ENCODE measurements at places on chromosomes 7 and 10.

- DNase-seq: no peak
Measured at GRCh38 chr10:45104674-45105073, 104.0 kb downstream of the ZNF22 start.

DNA sequence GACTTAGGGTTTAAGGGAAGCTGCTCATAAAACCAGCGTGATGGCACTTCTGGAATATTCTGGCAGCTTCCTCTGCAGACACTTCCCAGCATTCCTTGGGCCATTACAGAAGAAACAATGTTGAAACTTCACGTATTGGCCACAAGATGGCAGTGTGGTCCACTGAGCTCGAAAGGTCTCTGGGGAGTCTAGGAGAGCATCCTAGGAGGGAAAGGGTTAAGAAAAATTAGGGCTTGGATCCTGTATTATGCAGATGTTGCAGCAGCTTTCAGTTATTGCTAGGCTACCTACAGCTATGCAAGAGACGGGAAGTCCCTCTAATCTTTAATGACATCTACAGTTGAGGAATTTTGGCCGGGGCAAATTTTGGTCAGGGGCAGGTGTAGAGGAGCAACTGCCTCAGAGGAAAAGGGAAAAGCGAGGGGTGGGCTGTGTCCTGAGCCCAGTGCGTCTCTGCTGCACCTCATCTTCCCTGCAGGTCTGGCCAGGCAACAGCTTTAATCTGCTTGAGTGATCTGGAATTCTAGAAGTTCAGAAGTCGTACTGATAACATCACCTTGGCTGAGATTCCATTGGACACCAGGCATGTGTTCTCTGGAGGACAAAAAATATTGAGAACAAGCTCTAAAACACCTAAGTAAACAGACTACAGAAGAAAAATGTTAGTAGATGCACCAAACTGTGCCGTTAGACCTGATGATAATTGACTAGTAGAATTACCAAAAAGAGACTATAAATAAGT, 220.8 kb upstream of the PRSS58 start:
- DNase-seq: no peak

DNA sequence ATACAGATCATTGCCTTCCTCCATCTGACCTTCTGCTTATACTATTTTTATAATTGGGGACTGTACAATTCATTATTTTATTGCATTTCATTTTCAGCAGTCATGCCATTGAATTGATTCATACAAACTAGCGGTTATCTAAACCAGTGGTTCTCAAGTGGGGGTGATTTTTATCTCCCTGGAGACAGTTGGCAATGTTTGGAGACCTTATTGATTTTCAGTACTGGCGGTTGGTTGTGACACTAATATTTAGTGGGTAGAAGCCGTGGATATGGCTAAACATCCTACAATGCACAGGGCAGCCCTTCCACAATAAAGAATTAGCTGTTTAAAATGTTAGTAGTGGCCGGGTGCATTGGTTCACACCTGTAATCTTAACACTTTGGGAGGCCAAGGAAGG, 765.9 kb downstream of the LRMDA start:
- no peak for DNase-seq

DNA sequence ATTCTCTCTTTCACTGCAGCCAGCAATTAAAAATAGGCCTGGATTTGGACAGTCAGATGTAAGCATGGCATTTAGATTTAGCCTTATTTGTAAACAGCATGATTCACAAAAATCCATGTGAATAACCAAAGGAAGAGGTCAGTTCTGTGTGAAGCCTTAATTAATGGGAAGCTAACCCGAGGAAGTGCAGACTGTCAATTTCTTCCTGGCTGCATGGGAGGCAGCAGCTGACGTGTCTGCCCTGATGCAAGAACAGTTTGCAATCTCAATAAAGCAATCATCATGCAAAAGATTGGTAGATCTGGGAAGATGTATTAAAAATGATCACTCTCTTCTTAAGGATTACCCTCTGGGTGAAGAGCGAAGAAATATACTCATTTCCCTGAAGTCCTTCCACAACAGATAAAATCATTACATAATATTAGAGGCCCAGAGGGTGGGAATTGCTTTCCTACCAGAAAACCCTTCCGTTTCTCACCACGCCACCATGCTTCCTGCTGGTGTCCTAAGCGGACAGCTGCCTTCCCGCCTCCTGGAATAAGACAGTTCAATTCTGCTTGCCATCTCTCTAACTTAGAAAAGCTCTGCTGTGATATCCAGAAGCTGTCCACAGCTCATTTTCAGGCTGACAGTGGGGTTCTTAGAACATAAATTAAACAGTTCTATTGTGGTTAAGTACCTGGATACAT, 526.7 kb upstream of the NRP1 start:
- no peak for DNase-seq

- DNase-seq: no peak
Measured at GRCh38 chr10:118807512-118808305, 52.9 kb upstream of the CACUL1 start.

- DNase-seq: no peak
Measured at GRCh38 chr7:122951006-122951405, 44.5 kb downstream of the TAS2R16 start.

DNA sequence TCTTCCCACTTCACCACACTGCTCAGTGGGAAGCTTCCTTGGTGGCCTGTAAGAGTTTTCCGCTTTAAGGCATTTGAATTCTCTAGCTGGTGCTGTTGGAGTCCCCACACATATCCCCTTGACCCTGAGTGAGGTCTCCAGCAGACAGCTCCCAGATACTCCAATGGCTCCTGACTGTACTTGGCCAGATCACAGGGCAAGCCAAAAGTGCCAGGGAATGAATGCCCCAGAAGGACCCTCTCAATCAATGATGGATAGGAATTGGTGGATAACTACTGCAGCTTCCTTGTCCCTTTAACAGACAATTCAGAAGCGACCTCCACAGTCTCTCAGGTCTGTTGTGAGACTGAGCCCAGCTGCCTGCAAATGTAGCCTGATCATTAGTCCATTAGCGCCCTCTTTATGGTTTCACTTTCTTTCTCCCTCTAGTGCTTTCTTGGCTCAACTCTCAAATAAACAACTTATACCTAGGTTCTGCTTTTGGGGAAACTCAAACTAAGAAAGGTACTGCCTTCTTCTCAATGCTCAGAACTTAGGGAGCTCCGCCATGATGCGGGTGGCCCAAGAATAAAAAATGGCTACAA, 283.0 kb downstream of the TCF7L2 start:
- DNase-seq: no peak

GRCh38 chr10:105579112-105579511, 938.0 kb downstream of the SORCS3 start:
- no peak for DNase-seq

- DNase-seq: no peak
Measured at GRCh38 chr10:130233035-130233360, 96.8 kb downstream of the GLRX3 start.

GRCh38 chr7:44162785-44163395, 21.8 kb upstream of the MYL7 start:
- no peak for DNase-seq

- no peak for DNase-seq
Measured at GRCh38 chr7:22109761-22110160, 164.1 kb upstream of the CDCA7L start.

GRCh38 chr10:103669243-103669929, 175.9 kb downstream of the NEURL1 start:
- DNase-seq: no peak

DNA sequence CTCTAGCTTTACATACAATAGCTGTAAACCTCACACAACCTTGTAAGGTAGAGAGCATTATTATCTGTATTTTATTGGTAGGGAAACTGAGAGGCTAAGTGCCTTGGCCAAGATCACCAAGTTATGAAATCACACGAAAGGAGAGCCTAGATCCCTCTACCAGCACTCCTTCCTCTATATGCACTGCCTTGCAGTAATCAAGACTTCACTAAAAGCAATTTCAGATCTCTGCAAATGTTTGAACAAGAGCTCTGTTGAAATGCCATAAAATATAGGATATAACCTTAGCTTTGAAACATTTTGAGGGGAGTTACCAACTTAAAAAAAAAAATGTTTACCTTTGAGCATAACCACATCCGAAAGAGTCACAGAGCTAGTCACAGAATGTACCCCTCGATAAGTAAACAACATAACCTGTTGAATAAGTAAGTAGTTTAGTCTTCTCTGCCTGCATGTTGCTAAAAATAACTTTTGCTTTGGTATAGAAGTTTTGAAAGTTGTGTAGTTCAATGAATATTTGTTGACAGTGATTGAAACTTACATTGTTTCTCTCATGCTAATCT, 709.4 kb downstream of the AUTS2 start:
- no peak for DNase-seq

GRCh38 chr10:28503114-28503513, 29.8 kb upstream of the WAC start:
- DNase-seq: no peak

DNA sequence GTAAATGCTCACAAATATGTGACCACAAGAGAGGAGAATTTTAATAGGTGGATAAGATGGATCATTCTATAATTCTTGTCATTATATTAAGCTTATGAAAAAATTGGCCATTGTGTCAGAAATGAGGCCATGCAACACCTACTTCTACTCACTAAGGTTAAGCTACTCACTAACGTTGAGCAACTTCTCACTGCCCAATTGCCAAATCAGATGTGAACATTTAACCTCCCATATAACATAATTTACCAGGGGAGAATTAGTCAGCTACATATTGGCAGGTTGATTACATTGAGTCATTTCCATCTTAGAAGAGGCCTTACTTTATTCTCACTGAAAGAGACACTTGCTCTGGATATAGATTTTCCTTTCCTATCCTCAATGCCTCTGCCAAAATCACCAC, 211.2 kb upstream of the DGKB start:
- no peak for DNase-seq

GRCh38 chr10:75403939-75404814, 2.6 kb upstream of the ZNF503 start:
- no peak for DNase-seq

DNA sequence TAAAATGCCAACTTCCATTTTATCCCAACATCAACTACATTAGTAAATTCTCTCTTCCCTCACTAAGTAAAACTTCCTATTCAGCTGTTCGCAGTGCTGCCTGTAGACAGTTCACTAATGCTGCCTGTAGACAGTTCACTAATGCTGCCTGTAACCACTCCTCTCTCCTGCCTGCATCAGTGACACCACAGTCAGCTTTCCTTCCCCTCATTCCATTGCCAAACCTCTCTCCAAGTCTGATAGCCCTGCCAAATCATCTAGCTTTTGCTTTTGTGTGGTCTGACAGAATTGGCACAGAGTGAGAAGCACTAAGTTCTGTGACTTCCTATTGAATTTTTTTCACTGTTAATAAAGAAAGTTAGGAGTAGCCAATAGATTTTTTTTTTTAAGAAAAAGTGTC, 43.0 kb upstream of the MACC1 start:
- DNase-seq: no peak

All from BJ (cell line).